ENCODE measurements at places on chromosomes 7 and 10. TPM values are rescaled to one million over a fixed set of nuclear protein-coding genes. Genes with fewer than 3 reads are reported as not detected.

GRCh38 chr10:44968091-44968490 lies 8.5 kb downstream of the RASSF4 start:
- peak; percentile 71 for DNase-seq

DNA sequence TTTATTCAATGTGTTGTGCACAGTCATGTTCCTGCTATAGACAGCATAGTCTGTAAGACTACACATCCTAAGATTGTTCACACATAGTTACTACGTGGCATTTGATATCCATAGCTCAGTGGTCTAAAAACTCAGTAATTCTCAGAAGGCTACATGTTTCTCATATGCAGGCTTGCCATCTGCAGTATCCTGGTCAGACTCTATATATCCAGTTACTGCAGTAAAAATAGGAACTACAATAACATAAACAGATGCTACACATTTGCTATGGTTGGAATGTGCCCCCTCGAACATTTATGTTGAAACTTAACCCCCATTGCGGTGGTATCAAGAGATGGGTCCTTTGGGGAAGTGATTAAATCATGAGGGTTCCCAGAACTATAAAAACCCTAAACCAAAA lies 1377.8 kb upstream of the LRRTM3 start:
- DNase-seq: no peak

DNA sequence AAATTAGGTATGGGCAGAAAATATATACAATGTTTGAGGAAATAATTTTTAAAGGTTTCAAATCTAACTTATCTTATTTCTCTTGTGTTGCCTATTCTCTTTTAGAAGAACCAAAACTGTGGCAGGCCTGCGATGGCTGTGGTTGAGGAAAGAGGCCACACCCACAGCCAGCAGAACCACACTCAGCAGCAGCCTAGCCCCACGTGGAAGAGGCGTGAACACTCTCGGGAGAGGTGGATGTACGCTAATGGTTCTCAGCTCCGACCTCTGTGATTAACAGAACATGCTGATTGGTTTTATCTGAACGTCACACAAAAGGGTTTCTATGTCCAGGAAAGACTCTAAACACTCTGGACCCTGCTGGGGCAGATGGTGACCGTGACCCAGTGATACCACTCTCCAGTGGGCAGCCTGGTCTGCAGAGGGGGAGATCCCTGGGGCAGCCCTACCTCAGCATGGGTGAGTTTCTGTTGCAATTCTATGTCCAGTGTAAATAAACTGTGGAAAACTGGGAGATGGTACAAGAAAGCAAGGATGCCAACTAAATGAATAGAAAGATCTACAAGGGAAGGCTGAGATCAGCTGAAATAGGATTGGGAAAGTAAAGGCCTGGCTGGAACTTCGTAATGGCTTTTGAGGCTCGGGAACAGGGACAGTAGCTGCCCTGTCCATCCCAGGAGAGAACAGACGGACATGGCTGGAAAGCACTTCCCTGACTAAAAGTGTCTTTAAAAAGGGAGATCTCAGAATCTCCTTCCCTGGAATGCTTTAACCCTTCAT lies 26.6 kb downstream of the DIP2C start:
- DNase-seq: no peak

- DNase-seq: no peak
Measured at GRCh38 chr7:32658034-32658433, 162.7 kb downstream of the AVL9 start.

DNA sequence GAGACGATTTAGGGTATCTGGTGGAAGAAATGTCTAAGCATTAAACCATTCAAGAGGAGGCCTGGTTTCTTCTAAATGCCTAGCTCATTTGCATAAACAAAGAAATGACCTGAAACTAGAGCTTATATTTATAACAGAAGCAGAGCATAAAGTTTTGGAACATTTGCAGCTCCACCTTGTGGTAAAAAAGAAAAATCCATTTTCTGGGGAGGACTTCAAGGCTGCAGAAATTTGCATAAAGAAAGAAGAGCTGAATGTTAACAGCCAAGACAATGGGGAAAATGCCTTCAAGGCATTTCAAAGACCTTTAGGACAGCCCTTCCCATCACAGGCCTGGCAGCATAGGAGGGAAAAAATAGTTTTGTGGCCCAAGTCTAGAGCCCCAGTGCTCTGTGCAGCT lies 362.0 kb downstream of the ZNF248 start:
- no peak for DNase-seq

DNA sequence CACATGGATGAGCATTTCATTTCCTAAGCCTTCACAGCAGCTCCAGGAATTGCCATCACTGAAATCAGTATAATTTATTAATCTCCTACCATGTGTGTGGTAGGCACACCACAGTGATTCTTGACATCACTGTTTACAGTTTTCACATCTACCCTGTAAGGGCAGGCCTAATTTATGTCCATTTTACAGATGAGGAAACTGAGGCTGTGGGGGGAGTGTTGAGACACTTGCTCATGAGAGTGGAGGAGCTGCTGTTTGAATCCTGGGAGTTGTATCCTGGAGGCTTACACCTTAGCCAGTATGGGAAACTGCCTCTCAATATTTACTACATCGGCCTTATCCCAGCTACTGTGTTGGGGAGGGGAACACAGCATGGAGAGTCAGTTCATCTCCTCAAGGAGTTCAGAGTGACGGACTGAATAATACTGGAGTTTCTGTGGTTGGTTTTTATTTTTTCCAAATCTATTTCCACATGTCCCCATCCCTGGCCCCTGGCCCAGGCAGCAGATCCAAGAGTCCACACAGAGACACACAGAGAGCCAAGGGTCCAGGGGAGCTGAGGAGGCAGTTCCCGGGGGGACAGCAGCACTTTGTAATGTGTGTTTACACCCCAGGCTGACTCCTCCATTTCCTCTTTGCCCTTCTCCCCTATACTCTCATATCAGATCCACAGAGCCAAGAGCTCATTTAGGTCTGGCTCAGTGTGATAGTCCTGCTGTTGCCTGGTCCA lies 13.2 kb downstream of the UBTD1 start:
- DNase-seq: no peak

GRCh38 chr10:75068523-75068922 lies 42.9 kb upstream of the SAMD8 start:
- no peak for DNase-seq

DNA sequence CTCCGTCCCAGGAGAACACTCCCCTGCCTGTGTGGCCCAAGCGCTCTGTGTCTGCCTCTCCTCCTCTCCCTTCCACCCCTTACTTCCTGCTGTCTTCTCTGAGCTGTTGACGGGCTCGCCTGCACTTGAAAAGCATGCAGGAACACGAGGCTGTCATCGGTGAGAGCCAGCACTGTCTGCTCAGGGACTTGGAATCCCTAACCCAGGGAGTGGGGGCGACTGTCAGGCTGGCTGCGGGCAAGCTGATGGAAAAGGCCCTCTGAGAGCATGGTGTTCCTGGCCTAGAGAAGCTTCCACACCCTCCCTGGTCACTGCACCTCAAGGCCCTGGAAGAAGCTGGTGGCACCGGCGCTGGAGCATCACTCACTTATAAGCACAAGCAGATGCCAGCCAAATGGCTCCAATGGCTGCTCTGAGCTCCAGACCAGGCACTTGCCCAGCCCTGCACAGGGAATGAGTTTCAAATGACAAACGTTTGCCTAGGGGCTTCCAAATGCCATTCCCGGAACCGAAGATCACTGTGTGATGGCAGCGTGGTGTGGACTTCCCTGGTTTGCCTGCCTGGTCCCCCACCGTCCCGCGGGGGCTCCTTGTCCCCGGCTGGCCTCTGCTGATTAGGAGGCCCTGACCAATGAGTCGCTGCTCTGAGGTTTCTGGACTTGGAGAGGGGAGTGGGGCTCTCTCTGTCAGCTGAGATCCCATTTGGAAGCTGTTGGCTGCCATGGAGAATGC lies 56.7 kb upstream of the EBF3 start:
- DNase-seq: no peak

DNA sequence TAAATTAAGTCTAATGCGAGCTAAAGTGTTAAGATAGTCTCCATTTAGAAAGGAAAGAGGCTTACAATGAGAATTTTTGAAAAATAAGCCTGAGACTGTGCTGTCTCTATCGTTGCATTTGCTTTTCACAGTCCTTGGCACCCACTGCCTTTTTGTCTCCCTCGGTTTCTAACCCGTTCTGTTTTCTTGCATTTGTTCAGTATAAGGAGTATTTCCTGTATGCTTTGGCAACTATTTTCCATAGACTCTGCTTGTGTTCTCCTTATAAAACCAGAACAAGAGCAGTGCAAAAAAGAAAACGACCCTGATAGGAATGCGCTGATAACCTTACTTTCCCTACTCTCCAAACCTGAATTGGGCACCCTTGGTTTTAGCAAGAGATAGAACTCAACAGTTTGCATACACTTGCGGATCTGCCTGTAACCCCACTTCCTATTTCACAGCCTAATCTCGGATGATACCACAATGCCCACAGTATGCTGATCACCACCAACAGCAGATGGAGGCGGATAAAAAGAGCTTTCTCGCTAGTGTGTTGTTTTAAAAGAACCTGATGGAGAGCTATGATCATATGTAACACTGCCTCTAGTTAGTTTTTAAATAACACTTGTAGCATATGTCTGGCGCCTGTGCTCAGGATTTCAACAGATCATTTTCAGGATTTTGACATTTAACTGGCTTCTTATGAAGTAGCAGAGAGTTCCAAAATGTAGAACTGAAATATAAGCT lies 1.6 kb upstream of the ARHGAP12 start:
- no peak for DNase-seq

The FRAT2 gene
- total RNA-seq: 9.1 TPM

The CCDC172 gene
- total RNA-seq: not detected

The CYCS gene
- 699 TPM for total RNA-seq
